Stimulated activated CD8-positive, alpha-beta memory T cell treated with anti-CD3 and anti-CD28 coated beads, Interleukin-15, amount 100 ng/mL, for 4 hours (primary cell): ENCODE measurements at places on chromosomes 6 and 20.

GRCh38 chr6:82914511-82914910 is 151.1 kb downstream of the UBE3D start:
- DNase-seq, result no peak

GRCh38 chr20:33689973-33690372 is 3.8 kb upstream of the E2F1 start:
- no peak for DNase-seq

GRCh38 chr6:83250235-83250634 is 57.1 kb downstream of the RWDD2A start:
- no peak for DNase-seq

DNA sequence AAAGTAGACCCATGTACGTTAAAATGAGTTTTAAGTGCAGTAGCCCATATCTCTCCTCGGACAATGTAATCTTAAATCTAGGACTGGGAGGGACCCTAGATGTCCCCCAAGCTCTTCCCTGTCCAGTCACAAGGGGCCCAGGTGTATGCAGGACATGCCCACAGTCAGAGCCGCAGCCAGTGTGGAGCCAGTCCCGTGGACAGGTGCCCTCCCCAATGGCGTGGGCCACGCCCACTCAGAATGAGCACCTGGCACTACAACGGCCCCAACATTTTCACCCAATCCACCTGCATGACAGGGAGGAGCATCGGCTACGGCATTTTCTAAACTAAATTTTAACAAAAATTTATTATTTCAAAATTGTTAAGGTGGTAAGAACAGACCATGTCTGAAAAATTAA is 53.2 kb downstream of the WDR27 start:
- no peak for DNase-seq

GRCh38 chr20:57135875-57136274 is 130.6 kb downstream of the BMP7 start:
- DNase-seq, result no peak

DNA sequence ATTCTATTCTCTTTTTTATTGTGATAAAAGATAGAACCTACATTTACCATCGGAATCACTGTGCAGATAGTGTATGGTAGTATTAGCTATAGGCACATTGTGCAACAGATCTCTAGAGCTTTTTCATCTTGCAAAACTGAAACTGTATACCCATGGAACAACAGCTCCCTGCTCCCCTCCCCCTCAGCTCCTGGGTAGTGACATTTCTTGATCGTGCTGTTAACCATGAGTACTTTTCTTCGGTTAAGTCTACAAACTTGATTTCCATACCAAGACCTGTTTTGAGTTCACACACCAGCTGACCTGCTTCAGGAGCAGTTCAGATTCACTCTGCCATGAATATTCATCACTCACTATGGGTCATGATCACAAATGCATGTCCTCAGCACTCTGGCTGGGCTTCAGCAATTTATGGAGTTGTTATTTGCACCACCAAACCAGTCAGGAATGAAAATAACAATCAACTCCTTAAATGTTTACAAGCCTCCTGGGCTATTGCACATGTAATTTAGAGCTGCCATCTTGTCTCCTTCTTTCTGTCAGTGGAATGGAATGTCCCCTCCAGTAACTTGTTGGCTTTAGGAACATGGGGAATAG is 32.8 kb downstream of the PRDM1 start:
- no peak for DNase-seq
